ENCODE measurements at places on chromosomes 2 and 18.

DNA sequence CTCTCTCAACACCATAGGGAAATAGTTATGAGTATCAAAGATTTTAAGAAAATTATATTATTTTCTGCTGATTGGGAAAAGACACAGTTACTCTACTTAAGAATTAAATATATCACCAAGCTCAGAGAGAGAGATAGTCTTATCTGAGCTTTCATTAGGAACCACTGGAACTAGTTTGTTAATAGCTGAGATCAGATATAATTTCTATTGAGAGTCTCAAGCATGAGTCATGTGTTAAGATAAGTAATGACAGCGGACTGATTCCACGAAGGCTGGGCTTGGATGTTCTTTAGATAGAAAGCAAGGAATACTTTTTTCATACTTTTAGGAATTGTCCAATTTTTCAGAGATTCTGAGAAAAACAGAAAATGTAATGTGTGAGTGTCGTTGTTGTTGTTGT lies 44.4 kb upstream of the RBM44 start:
- DNase-seq, result no peak

GRCh38 chr2:227439214-227439613 lies 32.7 kb upstream of the AGFG1 start:
- no peak for DNase-seq

DNA sequence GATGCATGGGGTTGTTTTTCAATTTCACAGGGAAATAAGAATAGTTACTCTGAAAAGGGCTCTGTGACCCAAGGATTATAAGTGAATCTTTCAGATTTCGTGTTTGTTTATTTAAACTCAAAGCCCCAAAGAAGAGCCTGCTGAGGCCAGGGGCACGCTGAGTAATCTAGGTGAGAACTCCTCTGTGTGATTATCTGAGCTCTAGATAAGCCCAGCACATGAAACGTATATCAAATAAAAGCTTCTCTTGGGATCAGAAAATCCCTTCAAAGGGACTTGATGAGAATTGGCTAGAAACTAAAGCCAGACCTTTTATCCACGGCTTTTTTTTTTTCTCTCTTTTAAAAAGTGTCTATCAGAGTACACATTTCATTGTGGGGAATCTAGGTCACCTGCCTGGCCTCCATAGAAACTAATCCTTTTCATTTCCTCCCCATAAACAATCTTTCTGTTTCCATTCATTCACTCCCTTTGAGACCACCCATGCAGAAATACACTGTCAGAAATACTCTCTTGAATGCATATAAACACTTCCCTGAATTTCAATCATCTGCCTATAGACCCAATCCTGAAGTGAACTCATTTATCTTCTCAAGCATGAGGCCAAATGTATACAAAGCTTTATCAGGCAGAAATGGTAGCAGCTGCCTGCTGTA lies 137.4 kb downstream of the RIT2 start:
- DNase-seq, result no peak

DNA sequence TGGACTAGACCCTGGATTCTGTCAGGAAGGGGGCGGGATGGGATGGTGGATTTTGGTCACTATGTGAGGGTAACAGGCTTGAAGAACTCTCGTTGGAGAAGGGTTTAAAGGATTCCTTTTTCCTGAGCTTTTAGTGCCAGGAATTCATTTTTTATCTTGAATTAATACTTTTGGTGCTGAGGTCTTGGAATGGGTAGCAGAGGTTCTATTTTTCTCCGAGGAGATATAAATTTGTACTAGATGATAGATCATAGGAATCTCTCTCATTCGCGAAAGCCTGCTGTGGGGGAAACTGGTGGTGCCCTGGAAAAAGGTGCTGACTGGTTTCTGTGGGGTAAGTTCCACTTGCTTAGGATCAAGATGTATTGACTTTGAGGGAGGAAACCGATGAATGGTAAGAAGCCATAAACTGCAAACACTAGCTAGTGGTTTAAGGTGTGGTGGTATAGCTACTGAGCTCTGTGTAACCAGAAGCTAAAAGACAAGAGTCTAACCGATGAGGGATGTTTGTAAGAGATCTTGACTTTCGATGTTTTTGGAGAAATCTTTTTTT lies 706 bp downstream of the AGPS start:
- no peak for DNase-seq

GRCh38 chr2:20682167-20682920 lies 15.4 kb downstream of the GDF7 start:
- DNase-seq, result no peak

DNA sequence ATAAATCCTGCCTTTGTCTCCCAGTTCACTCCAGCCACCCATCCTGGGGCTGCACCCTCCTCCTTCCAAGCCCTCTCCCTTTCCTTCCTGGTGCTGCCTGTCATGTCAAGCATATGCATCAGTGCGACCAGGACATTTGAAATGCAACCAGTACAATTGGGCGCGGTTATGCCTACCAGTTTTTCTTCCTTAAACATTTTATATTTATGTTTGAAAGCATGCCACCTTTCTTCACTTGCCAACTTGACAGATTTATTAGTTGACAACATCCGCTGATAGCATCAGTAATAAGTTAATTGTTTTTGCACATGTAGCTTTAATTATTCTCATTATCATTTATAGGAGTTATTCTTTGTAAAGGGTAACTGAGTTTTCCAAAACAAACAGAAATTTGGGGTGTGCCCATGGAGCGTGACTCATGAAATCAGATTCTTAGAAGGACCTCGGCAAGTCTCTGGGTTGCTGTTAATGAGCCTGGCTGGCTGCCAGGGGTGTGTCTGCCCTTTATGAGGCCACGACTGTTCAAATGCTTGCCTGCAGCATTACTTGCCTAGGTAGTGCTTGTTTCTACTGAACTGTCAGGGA lies 32.8 kb upstream of the IL1B start:
- peak; percentile 42 for DNase-seq

DNA sequence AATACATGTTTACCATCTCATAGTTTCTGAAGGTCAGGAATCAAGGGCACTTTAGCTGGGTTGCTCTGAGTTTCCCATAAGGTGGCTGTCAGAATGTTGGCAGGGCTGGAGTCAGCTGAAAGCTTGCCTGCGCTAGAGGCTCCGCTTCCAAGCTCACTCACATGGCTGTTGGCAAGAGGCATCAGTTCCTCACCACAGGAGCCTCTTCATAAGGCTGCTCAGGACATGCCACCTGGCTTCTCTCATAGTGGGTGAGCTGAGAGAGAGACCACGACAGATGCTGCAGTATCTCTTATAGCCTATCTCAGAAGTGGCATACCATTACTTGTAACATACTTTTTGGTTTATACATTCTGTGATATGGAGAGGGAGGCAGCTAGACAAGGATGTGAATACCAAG lies 7.2 kb downstream of the HADHB start:
- no peak for DNase-seq

DNA sequence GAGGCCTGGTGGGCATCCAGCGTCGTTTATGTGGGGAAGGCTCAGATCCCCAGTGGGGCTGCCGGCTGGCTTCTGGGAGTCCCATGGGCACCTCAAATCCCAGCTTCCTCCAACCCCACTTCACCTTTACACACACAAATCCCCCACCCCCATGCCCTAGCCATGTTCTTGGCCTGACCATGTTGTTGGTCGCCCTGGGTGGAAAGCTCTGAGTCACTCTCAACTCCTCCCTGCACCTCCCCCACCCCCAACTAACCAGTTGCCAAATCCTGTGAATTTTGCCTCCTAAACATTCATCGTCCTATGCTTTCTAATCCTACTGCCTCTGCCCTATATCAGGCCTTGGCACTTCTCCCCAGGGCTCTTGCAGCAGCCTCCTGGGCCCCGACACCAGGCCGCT lies 6.4 kb downstream of the TNS1 start:
- no peak for DNase-seq

GRCh38 chr2:46335391-46336282 lies 38.4 kb downstream of the EPAS1 start:
- no peak for DNase-seq

GRCh38 chr2:209830722-209831465 lies 59.3 kb downstream of the UNC80 start:
- DNase-seq, result no peak

GRCh38 chr18:2337552-2338141 lies 233.7 kb downstream of the METTL4 start:
- DNase-seq, result peak; percentile 45

- DNase-seq, result no peak
Measured at GRCh38 chr2:239520811-239521517, 120.1 kb upstream of the HDAC4 start.

DNA sequence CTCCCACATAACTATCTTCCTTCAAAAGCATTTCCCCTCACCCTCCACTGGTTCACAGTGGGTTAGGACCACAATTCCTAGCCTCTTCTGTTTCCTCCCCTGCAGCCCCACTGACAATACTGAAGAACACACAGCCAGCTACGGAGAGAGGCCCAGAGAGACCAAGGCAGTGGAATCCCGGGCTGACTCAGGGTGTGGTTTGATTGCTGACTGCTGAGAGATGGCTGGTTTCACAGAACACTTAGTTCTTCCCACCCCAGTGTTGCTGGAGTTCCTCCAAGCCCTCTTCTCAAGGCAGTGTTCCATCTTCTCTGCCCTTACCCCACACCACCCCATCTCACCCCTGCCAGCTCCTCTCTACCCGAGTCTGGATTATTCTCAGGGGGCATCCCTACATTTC lies 43.3 kb upstream of the ZFP36L2 start:
- DNase-seq, result no peak

DNA sequence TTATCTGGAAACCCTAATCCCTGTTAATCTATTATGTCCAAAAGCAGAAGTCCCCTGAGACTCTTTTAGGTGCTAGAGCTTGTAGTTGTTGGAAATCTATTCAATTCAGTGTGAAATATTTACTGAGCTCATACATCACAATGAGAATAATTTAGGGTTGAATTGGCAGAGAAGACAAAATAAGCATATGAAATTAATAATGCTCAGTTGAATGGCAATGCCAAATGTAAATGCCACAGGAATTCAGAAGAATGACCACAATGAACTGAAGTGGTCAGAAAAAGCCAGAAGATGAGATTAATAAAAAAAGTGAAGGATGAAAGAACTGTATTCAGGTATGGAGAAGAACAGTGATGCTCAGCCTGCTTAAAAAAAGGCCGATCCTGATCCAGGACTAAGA lies 8.0 kb upstream of the STAT4 start:
- DNase-seq, result no peak

DNA sequence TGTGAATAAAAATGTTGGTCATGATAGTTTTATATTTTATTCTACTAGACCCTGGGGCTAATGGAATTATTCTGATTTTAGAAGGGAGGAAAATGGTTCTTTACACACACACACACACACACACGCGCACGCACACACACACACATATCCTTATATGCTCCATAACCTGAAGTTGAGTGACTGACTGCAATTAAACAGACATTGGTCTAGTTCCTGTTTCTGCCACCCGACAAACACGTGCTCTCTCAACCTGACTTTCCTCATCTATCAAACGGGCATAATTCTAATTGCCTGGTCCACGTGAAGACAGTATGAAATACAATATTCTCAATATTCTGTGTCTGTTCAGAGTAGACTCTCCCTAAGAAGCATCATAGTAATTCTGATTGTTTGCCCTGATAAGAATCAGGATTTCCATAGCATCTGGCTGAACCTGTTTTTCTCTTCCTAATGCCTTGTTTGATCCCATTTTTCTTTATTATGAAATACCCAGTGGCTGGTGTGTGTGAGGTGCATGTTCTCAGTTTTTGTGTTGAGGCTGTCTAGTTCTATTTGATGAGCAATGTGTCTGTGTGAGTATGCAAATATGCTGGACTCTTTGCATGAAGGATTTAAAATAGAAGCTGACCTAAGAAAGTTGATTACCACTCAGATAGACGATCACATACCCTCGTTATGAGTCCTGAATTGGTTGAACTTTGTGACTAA lies 51.0 kb downstream of the SETBP1 start:
- no peak for DNase-seq

- DNase-seq, result no peak
Measured at GRCh38 chr2:41937921-41938708, 109.7 kb upstream of the PKDCC start.

- DNase-seq, result no peak
Measured at GRCh38 chr2:11659851-11660250, 10.1 kb downstream of the NTSR2 start.

DNA sequence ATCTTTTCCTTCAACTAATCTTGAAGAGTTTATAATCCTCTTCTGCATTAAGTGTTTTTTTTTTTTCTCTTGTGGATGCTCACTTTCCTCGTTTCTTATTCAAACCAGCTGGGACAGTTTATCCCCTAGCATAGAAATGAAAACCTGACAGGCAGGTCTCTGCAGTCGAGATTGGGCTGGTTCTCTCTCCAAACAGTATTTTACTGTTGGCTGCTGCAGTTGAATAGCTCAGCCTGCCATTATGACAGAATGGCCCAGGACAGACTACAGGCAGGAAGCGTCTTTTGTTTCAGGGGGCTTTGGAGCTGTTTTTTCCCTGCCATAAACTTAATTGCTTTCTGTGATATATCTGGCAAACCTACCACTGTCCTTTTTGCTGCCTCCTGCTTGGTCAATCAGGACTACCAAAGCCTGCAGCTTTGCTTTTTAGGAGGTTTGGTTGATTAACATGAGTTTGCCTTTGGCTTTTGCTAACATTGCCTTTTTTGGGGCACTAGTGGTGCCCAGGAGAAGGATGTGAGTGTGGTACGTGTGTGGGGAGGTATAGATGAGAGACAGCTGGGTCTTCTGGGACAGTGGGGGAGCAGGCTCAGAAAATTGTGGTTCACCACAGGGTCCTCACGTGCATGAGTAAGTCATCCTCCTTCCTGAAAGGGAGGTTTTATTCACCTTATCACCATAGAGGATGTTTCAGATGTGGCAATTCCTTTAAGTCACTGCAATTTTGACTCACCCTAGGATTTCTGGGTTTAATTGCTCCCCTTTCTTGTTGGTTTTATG lies 128.7 kb downstream of the LYPD6B start:
- DNase-seq, result peak; percentile 30

DNA sequence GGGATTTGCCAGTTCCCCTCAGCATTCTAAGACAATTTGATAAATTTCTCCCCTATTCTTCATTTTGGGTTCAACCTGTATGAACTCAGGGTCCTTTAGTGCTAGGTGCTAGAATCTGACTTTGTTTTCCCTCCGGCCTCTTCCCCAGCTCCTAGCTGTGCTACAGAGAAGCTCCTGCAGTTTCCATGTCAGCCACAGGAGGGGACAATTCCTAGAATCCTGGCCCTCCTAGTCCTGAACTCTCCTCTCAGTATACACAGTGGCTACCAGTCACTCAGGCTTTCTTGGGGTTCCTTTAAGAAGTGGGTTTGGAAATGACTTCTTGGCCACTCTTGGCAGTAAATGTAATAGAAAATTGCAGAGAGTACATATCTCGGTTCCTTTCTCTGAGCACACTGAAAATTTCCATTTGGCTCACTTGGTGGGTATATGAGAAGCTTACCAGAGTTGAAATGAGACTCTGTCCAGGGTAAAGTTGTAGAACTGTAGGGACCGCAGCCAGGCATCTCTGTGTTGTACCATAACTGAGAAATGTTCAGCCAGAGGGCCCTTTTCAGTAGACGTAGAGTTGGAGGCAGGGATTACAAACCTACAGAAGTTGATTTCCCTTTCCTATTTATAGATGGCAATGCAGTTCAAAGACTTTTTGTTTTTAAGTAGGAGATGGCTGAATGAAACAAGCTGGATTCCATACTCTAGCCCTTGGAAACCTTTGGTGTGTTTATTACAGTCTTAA lies 5.0 kb upstream of the CHST10 start:
- no peak for DNase-seq

- no peak for DNase-seq
Measured at GRCh38 chr2:159715451-159715850, 3.1 kb downstream of the MARCHF7 start.

- no peak for DNase-seq
Measured at GRCh38 chr2:238128061-238128440, 10.4 kb upstream of the KLHL30 start.
